ENCODE measurements at places on chromosomes 3 and 15.

DNA sequence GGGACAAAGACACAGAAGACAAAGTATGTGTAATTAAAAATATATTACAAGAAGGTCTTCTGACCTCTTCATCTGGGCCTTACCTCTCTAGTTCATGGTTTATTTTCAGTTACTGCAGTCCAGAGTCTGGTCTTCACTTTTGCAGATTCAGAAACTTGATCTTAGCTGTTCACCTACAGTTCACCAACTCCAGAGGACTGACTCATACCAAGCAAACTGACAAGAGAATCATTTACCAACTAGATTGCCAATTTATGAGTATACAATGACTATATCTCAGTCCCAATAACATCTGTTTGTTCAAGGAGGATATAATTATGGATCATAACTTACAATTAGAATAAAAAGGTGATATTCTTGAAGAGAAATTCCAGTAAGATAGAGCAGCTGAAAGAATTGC is 9.0 kb downstream of the P2RY1 start:
- DNase-seq: no peak

DNA sequence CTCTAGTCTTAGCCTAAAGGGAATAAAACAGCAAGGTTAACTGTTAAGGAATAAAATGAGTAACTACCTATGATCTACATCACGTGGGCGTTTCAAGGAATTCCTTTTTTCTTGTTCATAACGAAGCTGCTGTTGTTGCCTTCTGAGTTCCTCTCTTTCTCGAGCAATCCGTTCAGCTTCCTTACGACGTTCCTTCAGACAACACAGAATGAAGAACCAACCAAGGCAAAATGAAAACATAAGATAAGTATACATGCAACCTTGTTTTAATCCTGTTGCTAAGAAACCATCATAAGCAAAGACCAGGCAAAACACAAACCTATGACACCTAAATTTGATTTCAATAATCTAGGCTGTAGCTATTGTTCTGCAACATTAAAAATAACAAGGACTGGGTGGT is 44.1 kb downstream of the SLTM start:
- no peak for DNase-seq

GRCh38 chr3:114320246-114320645 is 26.4 kb downstream of the TIGIT start:
- DNase-seq: no peak

DNA sequence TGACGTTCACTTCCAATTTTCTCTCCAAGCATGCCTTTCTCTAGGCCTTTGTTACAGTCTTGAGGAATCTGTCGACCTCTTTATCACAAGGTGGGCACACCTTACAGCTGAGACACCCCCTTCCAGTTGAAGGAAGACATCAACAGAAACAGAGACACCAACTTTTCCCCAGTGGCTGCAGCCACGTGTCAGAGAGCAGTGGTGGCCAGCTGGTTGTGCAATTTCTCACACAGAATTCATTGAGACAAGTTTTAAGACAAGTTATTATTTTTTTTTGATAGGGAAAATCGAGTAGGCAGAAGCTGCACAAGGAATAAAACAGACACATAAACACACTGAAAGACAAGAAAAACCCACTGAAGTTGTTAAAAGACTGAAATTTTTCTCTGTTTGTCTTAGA is 436.7 kb upstream of the MDFIC2 start:
- no peak for DNase-seq

- DNase-seq: no peak
Observed at GRCh38 chr3:81871358-81872155, 110.1 kb upstream of the GBE1 start.

GRCh38 chr15:66102563-66103292 is 150.8 kb downstream of the MEGF11 start:
- DNase-seq: no peak

DNA sequence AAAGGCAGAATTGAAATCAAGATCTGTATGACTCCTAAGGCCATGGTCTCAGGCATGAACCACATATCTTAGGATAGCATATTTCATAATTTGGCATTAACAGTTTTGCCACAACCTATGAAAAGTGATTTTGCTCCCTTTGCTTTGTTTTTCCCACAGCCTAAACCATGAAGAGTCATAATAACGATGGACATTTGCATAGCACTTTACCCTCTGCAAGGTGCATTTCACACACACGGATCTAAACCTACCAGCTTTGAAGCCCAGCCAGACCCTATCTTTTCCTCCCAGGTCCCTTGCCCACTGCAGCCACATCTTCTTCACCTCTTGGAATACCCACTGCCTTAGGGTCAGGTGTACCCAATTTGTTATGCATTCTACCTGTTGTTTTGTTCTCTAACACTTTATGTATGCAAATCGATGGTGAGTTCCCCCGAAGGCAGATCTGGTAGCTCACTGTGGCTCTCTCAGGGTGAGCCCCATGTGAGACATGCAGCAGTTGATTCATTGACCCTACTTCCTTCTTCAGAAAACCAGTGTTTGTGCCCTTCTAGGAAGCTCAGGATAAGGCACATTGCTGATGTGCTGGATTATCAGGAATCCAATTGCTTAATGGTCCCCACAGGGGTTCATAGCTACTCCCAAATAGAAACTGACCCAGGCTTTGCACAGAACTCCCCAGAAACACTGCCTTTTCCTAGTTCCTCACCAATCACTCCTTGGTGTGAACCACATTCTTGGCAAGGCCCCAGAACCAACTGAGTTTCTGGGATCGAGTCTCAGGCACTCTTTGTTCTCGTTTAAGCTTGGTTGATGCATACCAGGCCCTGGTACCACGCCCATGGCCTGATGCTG is 8.7 kb downstream of the ARHGAP31 start:
- DNase-seq: no peak

DNA sequence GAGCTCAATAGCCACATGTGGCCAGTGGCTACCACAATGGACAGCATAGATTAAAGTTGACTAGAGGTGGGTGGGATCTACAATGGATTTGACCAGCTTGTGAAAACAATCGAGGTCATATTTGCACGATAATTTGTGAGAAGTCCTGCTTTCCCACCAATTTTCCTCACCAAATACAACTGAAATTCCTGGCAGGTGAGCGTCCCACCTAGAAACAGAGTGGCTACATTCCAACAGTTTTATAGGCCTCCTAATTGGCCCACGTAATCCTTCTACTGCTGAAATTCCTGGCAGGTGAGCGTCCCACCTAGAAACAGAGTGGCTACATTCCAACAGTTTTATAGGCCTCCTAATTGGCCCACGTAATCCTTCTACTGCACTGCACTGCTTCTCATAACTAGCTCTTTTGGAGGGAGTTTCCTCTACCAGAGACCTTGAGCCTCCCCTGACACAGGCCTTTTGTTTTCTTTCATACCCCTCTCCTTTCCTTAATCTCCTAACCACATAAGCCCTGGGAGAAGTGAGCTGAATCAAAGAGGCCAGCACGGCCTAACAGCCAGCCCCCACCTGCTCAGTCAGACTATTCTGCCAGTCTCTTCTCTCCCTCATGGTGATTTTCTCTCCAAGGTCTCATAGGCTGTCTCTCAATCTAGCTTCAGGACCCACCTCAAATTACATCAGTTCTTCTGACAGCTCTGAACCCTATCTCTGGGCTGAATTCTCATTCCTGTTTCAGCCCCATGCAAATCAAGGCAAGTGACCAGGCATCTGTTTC is 80.2 kb downstream of the BFSP2 start:
- DNase-seq: no peak

DNA sequence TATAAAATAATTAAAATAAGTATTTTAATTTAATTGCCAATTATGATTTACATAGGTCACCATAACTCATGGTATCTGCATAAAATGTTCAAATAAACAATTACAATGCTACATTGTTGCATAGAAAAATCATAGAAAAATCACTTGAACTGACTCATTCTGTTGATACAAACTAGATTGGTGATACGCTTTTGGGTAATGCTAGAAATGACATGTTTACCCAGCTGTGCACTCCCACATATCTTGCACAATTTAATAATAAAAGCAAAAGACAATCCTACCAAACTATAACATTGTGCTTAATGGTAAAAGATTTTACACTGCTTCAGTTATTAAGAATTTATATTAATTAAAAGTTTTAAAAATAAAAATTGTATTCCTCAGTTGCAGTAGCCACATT is 45.8 kb upstream of the FBXL22 start:
- no peak for DNase-seq

GRCh38 chr15:53354874-53355273 is 404.6 kb downstream of the WDR72 start:
- no peak for DNase-seq

DNA sequence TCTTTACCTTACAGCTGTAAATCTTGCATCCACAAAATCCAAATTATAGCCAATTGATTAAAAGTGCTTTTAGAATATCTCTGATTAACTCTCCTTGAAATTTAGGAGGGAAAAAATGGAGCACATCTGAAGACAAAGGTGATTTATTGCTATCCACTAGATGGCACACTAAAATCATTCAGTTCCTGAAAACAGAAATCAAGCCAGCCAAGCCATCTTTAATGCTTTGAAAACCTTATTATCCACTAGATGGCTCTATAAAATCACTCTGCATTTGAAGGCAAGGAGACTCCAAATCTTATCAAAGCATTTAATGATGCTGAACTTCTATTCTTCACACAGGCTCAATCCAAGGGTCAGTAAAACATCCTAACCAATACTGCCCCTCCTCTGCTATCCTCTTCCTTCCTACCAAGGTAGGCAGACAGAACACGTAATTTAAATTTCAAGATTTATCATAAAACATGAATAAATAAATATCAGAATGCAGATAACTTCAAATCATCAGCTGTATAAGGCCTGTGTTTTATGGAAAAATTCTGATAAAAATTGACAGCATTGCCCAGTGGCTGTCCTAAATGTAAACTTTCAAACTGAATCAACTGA is 48.4 kb downstream of the GOLIM4 start:
- peak; percentile 61 for DNase-seq

DNA sequence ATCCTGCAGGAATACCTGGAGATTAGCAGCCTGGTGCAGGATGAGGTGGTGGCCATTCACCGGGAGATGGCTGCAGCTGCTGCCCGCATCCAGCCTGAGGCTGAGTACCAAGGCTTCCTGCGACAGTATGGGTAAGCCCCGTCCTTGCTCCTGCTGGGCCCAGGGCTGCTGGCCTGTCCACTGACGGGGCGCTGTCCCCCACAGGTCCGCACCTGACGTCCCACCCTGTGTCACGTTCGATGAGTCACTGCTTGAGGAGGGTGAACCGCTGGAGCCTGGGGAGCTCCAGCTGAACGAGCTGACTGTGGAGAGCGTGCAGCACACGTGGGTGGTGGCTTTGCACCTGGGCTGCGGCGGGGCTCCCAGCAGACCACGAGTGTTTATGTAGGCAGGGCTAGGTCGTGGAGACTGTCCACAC is 5.0 kb downstream of the FES start:
- DNase-seq: no peak

- peak; percentile 41 for DNase-seq
Observed at GRCh38 chr15:27679731-27680471, 419.2 kb downstream of the OCA2 start.

GRCh38 chr15:79089331-79089889 is 1.2 kb downstream of the RASGRF1 start:
- DNase-seq: no peak

DNA sequence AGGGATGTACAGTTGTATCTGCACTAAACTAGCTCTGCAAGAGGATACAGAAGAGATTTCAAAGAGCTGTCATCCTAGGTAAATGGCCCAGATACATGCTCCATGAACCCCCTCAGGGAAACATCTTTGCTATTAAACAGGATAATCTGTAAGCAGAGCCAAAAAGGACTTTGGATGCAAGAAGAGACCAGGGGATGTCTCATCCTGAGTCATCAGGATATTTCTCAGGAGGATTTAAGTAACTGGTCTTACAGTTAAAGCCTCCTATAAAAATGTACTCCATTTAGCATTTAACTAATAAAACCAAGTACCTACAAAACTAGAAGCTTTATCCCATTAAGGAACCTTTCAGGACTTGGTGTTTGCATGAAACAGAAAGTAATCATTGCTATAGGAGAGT is 48.2 kb upstream of the PHLDB2 start:
- no peak for DNase-seq

DNA sequence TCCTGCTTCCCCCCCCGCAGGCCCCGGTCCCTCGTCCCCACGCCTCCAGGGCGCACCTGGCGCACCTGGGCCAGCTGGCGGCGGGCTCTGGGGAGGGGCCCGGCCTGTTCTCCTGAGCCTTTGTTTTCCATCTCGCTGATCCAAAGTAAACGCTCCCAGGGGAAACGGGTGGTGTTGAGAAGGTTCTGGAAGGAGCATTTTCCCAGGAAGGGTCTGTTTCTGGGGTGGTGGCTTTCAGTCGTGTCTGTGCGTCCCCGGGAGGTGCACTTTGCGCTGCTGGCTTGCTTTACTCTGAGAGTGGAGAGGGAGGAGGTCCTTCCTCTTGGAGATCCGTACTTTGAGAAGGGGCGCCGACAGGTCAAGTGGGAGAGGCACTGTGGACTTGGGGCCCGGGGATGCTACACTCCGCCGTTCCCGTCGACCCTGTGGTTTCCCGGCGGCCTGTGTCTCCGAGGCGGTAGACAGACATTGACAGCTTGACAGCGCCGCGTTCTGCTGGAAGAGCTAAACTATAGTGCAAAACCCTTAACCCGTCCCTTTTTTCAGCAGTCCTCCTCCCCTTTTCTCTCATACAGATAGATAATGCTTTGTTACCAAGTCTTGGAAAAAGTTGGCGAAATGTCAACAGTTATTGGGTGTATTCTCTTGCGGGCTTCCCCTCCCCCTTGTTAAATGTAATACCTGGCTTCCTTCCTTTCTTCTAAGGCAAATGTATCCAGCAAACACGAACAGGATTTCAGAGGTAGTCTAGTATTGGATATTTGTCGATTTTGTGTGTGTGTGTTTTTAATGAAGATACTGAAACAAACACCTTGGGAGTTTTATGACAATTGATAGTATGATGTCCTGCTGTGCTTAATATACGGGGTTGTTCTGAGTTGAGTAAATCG is 6.5 kb downstream of the TPM1 start:
- DNase-seq: no peak

- no peak for DNase-seq
Observed at GRCh38 chr3:168213920-168214319, 118.2 kb upstream of the GOLIM4 start.

DNA sequence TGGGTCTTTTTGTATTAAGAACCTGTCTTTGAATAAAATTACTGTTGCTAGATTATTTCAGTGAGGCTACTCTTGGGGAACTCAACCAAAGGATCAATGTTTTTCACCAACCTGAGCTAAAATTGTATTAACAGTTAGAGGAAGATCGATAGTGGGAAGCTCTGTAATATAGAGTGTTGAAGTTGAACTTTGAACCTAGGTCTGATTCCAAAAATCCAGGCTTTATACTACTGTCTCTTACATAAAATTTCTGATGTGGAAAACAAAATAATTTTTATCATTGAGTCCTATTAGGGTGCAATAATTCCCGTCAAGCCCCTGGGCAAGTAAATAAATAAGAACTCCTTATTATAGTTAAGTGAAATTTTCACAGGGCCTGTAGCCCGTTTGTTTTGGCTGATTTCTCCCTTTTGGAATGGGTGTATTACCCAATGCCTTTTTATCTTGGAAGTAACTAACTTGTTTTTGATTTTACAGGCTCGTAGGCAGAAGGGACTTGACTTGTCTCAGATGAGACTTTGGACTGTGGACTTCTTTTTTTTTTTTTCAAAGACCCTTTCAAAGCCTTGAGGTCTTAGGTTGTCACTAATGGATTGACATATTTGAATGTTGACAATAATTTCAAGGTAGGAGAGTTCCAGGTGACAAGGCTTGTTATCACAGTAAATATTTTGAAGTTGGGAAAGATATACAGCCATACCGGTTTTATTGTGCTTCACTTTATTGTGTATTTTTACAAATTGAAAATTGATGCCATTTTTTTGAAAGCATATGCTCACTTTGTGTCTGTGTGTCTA is 276.1 kb downstream of the NFKBIZ start:
- no peak for DNase-seq
